ENCODE measurements at places on chromosomes 1 and 21. TPM values are rescaled to one million over a fixed set of nuclear protein-coding genes. Genes with fewer than 3 reads are reported as not detected.
A peak's percentile ranks its signal among the peaks of the same experiment; 100 is the strongest.

LCE3D gene
- total RNA-seq, result not detected

DNA sequence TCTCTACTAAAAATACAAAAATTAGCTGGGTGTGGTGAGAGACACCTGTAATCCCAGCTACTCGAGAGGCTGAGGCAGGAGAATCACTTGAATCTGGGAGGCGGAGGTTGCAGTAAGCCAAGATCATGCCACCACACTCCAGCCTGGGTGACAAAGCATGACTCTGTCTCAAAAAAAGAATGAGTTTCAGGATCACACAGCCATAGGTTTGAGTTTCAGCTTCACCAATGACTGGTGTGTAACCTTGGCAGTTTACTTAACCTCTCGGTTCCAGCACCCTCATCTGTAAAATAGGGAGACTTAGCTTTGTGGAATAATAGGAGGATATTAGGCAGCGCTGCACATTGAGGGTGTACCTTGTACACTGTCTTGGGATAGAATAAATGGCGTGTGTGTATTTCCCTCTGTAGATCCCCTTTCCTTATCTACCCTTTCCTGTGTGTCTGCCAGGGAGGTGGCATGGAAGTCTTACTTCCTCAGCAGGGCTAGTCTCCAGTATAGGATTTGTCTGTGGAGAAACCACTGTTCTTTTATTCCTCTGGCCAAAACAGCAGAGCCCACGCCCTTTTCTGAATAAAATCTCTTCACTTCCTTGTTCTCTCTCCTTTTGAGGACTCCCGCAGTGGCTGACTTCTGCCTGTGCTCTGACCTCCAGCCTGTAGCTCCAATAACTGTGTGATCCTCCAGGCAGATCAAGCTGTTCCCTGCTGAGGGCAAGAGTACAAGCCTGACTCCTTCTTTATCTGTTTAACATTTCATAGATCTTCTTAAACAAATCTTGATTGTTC, 90.4 kb downstream of the HHAT start:
- peak; percentile 34 for DNase-seq

GRCh38 chr1:150627826-150628410, 1.5 kb downstream of the ENSA start:
- no peak for DNase-seq

IL19 gene
- total RNA-seq, result not detected

CD5L gene
- not detected for total RNA-seq

- DNase-seq, result no peak
Observed at GRCh38 chr1:198161718-198162090, 4.9 kb downstream of the NEK7 start.

KCNJ15 gene
- total RNA-seq, result not detected

ADAMTS4 gene
- total RNA-seq, result not detected

KCNK1 gene
- 36.3 TPM for total RNA-seq

DNA sequence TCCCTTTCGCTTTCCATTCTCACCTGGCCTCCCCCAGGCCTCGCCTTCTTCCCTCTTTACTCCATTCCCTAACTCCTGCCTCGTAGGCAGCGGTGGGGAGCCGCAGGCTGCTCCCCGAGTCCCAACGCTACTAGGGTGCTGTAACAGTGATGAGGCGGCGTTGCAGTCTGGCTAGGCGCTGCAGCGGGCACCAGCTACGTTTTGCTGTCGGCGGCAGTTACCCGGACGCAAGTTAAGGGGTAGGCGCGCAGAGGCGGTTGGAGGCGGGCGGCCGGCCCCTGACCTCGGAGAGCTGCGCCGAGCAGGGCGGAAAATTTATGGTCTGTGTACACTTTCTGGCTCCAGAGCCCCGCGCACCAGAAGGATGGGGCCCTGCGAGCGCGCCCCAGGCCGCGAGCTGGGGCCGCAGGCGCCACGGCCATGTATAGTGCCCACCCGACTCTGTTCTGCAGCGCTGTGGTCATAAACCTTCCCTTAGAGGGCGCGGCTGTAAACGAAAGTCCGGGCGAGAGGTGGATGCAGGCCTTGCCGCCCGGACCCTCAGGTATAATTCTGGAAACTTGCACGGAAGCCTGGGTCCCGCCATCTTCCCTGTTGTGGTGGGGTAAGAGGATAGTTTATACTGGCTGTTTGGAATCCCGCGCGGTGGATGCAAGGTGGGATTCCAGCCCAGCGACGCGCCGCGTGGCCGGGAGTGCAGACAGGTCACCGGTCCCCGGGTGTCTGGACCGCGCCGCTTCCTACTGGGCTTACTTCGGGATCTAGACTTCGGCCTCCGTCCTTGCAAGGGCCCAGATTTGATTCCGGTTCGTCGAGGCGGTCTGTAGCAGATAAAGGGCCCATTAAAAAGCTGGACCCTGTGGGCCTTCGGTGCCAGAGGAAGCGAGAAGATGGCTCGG, 15.0 kb downstream of the HLX start:
- DNase-seq, result no peak

DNA sequence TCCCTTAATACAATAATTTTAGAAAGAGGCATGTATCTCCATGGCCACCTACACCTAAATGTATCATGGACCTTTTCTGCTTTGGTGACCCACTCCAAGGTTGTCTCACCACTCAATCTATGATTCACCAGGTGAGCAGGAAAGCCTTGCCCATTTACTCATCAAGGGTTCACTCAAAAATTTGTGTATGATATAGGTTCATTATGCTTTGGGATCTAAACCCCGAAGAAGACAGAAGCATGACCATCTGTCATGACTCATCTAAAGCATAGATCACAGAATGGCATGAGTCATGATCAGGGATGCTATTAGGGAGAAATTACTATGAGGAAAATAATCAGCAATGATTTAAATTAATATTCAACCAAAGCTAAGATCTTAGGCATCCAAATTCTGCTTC, 38.5 kb downstream of the PYHIN1 start:
- no peak for DNase-seq

- DNase-seq, result peak; percentile 80
Observed at GRCh38 chr1:111592389-111593361, 26.9 kb upstream of the RAP1A start.

GRCh38 chr21:42336054-42336453, 14.7 kb downstream of the TFF2 start:
- no peak for DNase-seq

- no peak for DNase-seq
Observed at GRCh38 chr1:100246738-100247137, 2.9 kb downstream of the DBT start.

- no peak for DNase-seq
Observed at GRCh38 chr1:1918901-1919303, at the start of gene TMEM52. Gene TMEM52 (minus strand): TSS chr1:1919279. CDS start chr1:1919265, 14 bp downstream.

- no peak for DNase-seq
Observed at GRCh38 chr1:18750600-18750999, 108.9 kb downstream of the TAS1R2 start.

GRCh38 chr1:245772325-245772724, 617.5 kb downstream of the KIF26B start:
- DNase-seq, result no peak

GRCh38 chr1:16054598-16055540, 11.3 kb downstream of the CLCNKB start:
- no peak for DNase-seq

C1orf226 gene
- total RNA-seq, result not detected

OLIG2 gene
- not detected for total RNA-seq

HSPG2 gene
- 93.0 TPM for total RNA-seq

DNA sequence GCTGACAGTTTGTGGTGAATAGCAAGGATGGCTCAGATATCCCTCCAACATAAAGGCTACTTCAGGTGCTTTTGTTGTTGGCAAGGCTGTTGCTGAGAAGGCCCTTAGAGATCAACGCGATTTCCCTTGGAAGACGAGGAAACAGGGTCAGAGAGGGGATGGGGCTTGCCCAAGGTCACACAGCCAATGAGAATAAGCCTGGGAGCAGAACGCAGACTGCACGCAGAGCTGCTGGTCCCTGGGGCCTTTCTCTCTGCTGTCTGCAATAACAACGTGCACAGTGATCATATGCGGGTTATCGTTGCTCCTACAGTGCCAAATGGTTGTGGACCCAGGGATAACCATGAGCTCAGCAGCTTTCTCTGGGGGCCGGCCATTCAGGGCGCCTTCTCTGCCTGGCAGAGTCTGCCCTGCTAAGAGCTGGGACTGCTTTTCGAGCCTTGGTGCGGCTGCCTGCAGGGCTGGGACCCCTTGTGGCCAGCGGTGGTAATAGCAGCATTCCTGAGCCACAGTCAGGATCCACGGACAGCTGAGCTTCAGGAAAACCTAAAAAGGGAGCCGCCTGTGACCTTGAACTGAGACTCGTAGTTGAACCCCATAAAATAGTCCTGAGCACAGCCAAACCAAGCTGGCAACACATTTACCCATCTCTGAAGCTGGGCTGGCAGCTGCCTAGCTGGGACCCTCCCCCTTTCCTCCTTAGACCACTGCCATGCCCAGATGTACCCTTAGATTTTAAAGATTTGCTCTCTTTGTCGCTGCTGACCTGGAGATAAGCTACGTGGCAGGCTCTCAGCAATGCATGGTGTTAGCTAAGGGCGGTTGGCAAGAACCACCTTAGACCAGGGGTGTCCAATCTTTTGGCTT, 39.8 kb downstream of the HTR6 start:
- DNase-seq, result peak; percentile 23

DNA sequence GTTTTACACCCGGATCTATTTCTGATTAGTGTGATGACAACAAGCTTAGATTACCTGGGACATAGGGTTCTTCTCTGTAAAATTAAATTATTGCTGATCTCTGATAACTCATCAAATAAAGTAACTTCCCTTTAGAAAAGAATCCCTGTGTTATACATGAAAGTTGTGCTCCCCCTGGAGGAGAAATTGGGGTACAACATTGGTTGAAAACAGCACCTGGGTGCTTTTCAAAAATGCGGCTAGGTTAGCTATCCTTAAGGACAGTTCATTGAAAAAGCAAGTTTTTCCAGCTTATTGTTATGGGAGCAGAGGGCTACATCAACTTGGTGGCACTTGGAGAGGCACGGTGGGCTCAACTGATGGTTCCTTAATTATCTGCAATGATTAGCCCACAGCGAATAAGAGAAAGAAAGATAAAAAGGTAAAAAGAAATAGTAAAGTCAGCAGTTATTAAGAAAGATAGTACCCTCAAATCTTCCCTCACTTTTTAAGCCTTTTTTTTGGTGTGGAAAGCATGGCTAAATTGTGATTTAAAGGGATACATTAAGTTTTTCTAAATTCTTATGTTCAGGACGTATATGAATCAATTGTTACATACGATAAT, 97.8 kb downstream of the FMN2 start:
- peak; percentile 42 for DNase-seq

- DNase-seq, result no peak
Observed at GRCh38 chr1:27877115-27877416, 4.7 kb downstream of the THEMIS2 start.

CHAF1B gene
- total RNA-seq, result 42.1 TPM

PLD5 gene
- total RNA-seq, result not detected

GRCh38 chr1:2469103-2469940, 6.8 kb upstream of the PLCH2 start:
- DNase-seq, result no peak

GRCh38 chr1:85936470-85936869, 220.1 kb downstream of the COL24A1 start:
- no peak for DNase-seq

- no peak for DNase-seq
Observed at GRCh38 chr1:1303736-1304135, 4.0 kb downstream of the ACAP3 start.

TMPRSS15 gene
- total RNA-seq, result not detected

GRCh38 chr21:45803618-45804340, 160.3 kb downstream of the PCBP3 start:
- DNase-seq, result no peak

LEFTY2 gene
- total RNA-seq, result not detected

KRTAP19-7 gene
- total RNA-seq, result not detected

- peak; percentile 36 for DNase-seq
Observed at GRCh38 chr21:28333578-28334075, 659.0 kb downstream of the LTN1 start.

DNA sequence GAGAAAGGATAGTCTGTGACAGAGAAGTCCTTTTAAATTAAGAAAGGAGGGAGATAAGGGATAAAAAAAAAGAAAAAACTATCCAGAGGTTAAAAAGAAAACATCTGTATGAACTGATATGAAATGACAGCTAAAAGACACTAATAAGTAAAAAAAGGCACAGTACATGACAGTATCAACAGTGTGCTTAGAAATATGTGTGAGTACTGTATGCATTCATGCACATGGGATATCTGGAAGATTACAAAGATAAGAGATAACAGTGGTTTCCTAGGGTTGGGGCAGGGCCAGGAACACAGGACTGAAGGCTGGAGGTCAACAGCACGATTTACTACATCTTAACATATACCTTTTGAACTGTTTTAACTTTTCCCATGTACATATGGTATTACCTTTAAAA, 13.3 kb downstream of the PTP4A2 start:
- no peak for DNase-seq

MAP3K21 gene
- total RNA-seq, result 6.6 TPM

FMO3 gene
- not detected for total RNA-seq

SLC26A9 gene
- not detected for total RNA-seq

DNA sequence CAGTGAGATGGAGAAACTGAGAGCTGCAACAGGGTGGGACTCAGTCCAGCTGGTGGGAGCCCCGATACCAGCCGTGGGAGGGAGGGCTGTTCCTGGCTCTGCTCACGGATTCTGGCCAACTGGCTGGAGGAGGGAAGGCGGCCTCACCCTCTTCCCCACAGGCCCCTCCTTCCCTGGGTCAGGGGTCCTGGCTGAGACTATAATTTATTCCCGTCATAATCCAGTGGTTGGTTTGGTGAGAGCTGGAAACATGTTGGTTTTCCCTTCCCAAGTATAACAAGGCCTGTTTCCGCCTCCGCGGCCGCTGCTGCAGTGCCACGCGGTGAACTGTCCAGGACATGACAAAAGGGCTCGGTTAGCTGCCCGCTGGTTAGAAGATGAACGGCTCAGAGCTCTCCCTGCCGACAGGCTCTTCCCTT, 10.0 kb downstream of the PTPRF start:
- DNase-seq, result no peak

GRCh38 chr1:103074224-103074623, 34.1 kb downstream of the COL11A1 start:
- DNase-seq, result no peak

- peak; percentile 88 for DNase-seq
Observed at GRCh38 chr1:211643324-211644212, 31.9 kb downstream of the NEK2 start.

DNA sequence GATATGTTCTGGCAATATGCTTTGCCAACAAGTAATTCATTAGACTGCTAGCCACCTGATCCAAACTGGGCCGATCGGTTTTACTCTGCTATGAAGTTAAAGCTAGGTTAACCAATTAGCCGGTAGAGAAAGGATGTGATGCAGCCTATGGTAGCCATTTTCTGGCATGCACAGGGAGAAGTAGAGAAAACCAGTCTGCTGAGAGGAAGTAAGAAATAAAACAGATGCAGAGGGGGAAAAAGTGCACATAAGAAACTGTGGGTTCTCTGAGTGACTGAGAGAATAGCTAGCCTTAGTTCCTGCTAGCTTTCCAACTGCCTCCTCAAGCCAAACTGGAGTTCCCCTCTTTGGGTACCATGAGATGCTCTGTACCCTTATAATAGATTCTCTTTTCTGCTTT, 52.8 kb downstream of the ARID4B start:
- DNase-seq, result no peak

DNA sequence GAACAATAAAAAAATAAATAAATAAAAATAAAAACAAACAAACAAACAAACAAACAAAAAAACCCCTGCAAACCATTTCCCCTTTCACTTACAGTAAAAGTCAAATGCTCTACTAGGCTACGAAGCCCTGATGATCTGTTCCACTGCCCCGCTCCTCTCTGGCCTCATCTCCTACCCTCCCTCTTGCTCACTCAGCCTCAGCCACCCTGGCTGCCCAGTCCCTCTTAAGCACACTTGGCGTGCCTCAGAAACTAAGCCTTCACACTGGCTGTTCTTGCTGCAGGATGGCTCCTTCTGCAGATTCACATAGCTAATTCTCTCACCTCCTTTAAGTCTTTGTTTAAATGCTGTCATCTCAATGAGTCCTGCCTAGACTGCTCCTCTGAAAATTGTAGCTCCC, 30.8 kb upstream of the UHMK1 start:
- no peak for DNase-seq

OR6P1 gene
- total RNA-seq, result not detected

TIE1 gene
- not detected for total RNA-seq

Measured in Caki2 (cell line).